Heart right ventricle (tissue), 16 donors: ENCODE measurements at places on chromosomes 16 and 17. TPM values are rescaled to one million over a fixed set of nuclear protein-coding genes. Genes with fewer than 3 reads are reported as not detected.

The SHBG gene
- 0.77 TPM for total RNA-seq

The CCL8 gene
- total RNA-seq: 1.1 TPM

The PPY gene
- total RNA-seq: not detected

The PIMREG gene
- not detected for total RNA-seq

The GTF3C1 gene
- total RNA-seq: 48.1 TPM

DNA sequence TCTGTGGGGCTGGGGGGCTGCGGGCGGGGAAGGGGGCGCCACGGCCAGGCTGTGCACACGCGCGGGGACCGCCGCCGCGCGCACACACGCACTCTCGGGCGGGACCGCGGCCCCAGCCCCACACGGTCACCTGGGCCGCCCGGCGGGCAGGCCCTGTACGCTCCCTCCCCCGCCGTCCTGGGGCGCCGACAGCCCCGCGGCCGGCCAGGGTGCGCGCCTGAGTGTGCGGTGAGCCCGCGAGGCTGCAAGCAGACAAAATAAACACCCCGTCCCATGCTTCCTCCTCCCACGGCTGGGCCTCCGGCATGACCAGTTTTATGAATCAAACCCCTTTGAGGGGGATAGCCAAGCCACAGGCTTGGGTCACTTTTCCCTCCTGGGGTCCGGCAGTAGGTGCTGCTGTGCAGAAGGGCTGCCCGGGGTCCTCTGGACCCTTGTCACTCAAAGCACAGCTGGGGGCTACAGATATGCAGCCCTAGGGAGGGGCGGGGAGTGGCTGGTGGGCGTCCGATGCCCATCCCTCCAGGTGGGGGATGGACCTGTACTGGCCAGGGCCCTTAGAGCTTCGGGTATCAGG is 441 bp downstream of the VASN start:
- peak overlapping the region; percentile 78 for H3K27ac ChIP-seq
- no peaks in the 10 kb centered on the region for H3K36me3 ChIP-seq
- no peaks in the 10 kb centered on the region for H3K27me3 ChIP-seq
- DNase-seq: no peak
- peak overlapping the region; percentile 70 for H3K4me3 ChIP-seq

DNA sequence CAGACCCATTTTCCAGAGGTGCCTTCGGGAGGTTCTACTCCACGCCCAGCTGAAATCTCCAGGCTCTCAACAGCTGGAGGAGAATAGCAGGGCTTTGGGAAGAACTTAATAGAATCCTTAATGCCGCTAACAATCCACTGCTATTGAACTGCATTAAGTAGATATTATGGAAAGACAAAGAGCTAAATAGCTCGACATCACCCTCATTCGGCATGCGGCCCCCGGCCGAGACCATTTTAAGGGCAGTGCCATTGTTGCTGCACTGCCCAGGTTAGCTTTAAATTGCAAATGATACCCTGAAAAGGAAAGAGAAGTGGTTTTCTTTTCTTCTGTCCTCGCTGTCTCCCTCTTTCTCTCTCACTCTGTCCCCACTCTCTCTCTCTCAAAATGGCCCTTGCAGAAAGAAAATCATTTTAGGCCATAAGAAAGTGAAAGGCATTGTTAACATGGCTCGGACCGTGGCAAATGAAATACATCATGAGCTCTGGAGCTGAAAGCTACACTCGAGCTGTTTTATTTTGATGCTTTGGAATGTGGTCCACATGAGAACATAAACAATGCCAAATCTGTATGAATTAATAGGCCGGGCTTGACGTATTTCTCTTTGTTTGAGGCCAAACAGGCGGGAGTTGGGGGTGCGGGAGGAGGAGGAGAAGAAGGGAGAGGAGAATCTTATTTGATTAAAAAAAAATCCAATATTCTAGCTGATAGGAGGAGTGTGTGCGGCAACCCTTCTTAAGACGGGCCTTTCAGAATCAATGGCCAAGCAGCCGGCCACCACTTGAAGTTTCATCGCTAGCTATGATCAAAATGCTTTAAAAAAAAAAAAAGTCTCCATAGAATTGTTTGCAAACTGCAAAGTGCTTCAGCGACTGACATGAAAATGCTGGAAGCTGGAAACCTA is 298.8 kb upstream of the IRX3 start:
- DNase-seq: no peak
- H3K4me1 ChIP-seq: no peaks in the 10 kb centered on the region

DNA sequence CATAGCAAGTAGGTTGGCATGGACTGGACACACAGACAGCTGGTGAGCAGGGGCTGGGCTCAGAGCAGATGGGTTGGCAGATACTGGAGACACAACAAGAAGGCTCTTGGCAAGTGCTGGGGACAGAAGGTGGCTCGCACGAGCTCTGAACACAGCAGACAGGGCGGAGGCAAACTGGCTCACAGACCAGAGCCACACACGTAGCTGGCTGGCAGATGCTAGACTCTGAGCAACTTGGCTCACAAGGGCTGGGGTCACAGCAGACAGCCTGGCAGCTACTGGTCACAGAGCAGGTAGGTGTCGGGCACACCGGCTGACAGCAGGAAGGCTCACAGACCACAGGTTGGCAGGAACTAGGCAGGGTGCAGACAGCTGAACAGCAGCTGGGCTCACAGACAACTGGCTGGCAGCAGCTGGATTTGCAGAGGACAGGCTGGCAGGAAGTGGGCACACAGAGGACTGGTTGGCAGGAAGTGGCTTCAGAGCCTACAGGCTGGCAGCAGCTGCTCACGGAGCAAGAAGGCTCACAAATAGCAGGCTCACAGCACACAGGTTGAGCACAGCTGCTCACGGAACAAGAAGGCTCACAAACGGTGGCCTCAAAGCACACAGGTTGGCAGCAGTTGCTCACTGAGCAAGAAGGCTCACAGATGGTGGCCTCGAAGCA is 725 bp downstream of the KRTAP16-1 start:
- peaks cover 4% of the 10 kb centered on the region for H3K4me1 ChIP-seq
- no peak overlapping the region for H3K4me3 ChIP-seq
- no peaks in the 10 kb centered on the region for H3K36me3 ChIP-seq
- peaks cover 28% of the 10 kb centered on the region for H3K27me3 ChIP-seq
- peak; percentile 70 for DNase-seq

DNA sequence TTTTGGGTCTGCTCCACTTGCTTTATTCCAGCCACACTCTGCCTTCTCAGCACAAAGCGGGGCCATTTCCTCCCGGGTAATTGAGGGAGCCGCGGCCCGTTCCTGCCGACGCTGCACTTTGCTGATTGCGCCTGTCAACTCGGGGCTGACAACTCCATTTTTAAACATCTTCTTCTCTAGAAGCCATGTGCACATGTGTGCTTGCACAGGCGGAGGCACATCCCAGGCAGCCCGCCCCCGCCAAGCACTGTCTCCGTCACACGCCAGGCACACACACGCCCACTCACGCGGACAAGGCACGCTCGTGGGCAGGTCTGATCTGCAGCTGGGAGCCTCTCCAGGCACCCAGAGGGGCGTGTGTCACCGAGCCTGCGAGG is 63.2 kb downstream of the ENGASE start:
- DNase-seq: no peak
- peaks cover 84% of the 10 kb centered on the region for H3K27me3 ChIP-seq
- no peaks in the 10 kb centered on the region for H3K4me1 ChIP-seq

DNA sequence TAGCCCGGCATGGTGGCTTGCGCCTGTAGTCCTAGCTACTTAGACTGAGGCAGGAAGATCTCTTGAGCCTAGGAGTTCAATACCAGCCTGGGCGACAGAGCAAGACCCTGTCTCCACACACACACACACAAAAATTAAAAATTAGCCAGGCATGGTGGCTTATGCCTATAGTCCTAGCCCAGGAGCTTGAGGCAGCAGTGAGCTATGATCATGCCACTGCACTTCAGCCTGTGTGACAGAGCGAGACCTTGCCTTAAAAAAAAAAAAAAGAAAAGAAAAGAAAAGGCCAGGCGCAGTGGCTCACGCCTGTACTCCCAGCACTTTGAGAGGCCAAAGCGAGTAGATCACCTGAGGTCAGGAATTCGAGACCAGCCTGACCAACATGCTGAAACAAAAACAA is 23.9 kb downstream of the C17orf75 start:
- no peak overlapping the region for H3K4me3 ChIP-seq
- peaks cover 4% of the 10 kb centered on the region for H3K27me3 ChIP-seq
- no peak for DNase-seq
- no peaks in the 10 kb centered on the region for H3K36me3 ChIP-seq
- no peak overlapping the region for H3K27ac ChIP-seq

GRCh38 chr17:67139784-67140665 is 95.7 kb downstream of the CACNG1 start:
- H3K4me1 ChIP-seq: peaks cover 16% of the 10 kb centered on the region
- peaks cover 92% of the 10 kb centered on the region for H3K36me3 ChIP-seq
- no peak for DNase-seq
- H3K27me3 ChIP-seq: no peaks in the 10 kb centered on the region
- H3K4me3 ChIP-seq: no peak overlapping the region

- peaks cover 11% of the 10 kb centered on the region for H3K36me3 ChIP-seq
- no peak overlapping the region for H3K27ac ChIP-seq
- DNase-seq: no peak
- H3K4me3 ChIP-seq: no peak overlapping the region
Observed at GRCh38 chr17:47063475-47063874, 84.4 kb upstream of the RPRML start.
